Fibroblast of upper back skin (primary cell): ENCODE measurements at places on chromosomes 2 and 18.

- peak; percentile 24 for DNase-seq
Observed at GRCh38 chr2:145075454-145076062, 555.6 kb upstream of the ZEB2 start.

GRCh38 chr2:223643309-223643708 lies 41.1 kb upstream of the SCG2 start:
- no peak for DNase-seq

DNA sequence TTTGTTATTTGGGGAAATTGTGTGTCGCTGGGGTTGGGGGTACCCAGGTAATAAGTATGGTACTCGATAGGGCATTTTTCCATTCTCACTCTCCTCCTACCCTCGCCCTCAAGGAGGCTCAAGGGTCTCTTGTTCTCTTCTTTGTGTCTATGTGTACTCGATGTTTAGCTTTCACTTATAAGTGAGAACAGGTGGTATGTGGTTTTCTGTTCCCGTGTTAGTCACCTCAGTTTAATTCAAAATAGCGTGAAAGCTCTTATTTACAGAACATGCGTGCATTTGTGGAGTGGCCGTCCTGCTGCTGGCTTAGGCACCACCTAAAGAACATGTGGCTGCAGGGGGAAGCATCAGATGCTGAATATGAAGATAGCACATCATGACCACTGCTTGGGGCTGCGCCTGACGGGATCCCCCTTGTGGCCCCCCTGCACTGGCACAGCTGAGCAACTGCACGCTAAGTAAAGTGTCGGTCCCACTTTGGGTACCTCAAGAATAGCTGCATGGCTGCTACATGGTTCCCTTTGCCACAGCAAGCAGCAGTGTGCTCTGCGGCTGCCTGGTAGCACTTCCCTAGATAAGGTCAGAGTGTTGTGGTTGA lies 569.0 kb downstream of the DCDC2C start:
- no peak for DNase-seq

DNA sequence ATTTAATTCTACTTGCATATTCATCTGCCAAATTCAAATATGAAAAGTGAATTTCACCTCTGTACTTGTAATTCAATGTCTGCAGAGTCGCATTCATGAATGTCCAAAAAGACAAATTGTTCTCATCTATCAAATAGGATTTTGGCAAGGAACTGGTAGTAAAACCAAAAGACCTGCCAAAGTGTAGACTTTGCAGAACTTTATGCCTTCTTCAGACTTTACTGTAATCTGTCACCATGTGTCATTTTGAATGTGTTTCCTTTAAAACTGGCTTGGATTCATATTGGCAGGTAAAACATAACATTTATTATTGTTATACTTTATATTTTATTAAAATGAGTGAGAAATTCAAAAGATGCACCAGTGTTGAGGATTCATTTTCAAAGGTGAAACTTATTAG lies 701.9 kb upstream of the LINC00305 start:
- DNase-seq: no peak

DNA sequence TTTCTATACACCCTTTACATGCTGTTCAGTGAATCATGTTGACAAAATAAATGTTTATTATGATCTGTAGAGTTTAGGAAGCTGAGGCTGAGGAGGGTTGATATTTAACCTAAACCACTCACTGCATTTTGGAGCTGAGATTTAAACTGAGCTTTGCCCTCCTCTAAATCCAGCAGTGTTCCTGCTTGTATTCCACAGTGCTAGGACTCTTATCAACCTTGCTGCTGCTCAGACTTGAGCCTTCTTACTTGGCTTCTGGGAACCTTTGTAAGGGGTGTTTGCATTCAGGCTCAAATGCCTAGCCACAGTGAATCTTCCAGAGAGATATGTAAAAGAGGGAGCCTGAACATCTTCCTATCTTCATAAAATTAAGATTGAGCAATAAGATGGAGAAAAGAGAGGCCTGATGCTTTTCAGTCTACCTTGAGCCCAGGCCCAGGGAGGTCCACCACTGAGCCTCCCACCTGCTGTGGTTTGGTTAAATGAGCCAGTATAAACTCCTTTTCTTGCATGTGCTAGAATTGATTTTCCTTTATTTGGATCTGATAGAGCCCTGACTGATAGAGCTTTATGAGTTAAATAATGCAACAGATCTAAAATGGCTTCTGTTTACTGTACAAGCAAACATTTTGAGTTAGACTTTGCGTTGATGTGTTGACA lies 149.7 kb downstream of the GULP1 start:
- no peak for DNase-seq

DNA sequence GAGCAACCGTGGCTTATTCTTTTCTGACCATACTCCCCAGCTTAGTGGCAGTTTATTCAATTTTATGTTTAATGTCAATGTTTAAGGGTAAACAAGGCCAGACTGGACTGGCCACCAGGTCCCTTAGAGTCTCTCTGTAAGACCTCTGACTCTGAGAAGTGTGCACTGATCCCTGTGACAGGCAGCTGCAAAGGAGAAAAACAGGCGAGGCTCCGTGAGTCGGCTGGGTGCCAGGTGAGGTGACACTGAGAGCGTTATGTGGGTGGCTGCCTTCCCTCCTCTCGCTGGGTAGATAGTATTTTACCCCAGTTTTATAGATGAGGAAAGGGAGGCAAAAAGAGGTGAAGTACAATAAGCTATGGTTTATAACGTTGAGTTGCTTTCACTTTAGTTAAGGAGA lies 139.4 kb upstream of the HDAC4 start:
- DNase-seq: no peak

GRCh38 chr18:11741505-11742145 lies 52.6 kb downstream of the GNAL start:
- DNase-seq: no peak

GRCh38 chr18:13136904-13137669 lies 81.5 kb upstream of the LDLRAD4 start:
- DNase-seq: peak; percentile 11

DNA sequence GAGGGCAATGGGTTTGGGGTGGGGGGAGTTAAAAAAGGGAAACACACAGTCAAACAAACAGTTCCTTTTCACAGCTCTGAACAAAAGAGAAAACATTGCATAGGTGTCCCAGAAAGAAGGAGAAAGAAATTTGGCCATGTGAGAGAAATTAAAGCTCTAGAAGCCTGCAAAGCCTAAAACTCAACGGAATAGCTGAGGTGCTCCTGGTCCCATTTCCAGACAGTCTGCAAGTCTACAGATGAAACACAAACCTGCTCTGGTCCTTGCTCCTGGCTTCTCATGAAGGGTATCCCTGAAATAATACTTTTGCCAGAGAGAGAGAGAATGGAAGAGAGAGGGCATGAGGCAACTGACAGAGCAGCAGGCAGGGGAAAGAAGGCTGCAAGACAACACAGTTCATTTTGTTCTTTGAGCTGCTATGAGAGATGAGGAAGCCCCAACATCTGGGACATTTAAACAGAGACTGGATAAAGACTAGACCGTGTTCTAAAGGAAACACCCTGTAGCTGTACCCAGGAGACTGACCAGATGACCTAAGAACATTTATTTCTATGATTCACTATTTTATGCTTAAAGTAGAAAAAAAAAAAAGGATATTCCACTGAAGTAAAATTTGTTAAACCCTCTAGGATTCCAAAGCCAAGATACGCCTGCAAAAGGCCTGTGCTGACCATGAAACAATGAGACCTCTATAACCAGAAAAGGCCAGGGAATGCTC lies 57.3 kb upstream of the CYP26B1 start:
- peak; percentile 28 for DNase-seq

GRCh38 chr2:148545390-148546256 lies 98.9 kb upstream of the EPC2 start:
- DNase-seq: no peak

GRCh38 chr2:72992734-72993102 lies 75.4 kb downstream of the EMX1 start:
- DNase-seq: no peak

GRCh38 chr2:211611061-211611518 lies 927.5 kb downstream of the ERBB4 start:
- no peak for DNase-seq

DNA sequence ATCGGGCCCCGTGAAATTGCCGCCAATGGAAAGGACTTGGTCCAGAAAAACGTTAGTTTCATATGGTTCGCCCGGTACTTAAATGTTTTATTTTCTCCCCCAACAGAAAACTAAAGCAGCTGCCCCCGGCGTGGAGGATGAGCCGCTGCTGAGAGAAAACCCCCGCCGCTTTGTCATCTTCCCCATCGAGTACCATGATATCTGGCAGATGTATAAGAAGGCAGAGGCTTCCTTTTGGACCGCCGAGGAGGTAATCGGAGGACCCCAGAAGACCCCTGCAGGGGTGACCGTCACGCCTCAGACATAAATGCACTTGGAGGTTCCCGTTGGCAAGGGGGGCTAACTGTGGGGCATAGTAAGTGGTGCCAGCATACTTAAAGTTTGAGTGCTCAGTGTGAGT lies 742 bp downstream of the RRM2 start:
- no peak for DNase-seq

- no peak for DNase-seq
Observed at GRCh38 chr2:181850936-181851560, 40.5 kb upstream of the ITPRID2 start.

DNA sequence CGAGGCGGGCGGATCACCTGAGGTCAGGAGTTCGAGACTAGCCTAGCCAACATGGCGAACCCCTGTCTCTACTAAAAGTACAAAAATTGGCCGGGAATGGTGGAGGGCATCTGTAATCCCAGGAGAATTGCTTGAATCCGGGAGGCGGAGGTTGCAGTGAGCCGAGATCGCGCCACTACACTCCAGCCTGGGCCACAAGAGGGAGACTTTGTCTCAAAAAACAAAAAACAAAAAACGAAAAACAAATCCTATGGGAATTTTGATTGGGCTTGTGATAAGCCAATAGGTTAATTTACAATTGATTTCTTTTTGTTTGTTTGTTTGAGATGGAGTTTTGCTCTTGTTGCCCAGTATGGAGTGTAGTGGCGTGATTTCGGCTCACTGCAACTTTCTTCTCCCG lies 24.2 kb upstream of the TOGARAM2 start:
- DNase-seq: peak; percentile 32

GRCh38 chr2:120546048-120546864 lies 189.4 kb upstream of the GLI2 start:
- peak; percentile 97 for DNase-seq

GRCh38 chr2:47078541-47079482 lies 76.3 kb downstream of the STPG4 start:
- no peak for DNase-seq

DNA sequence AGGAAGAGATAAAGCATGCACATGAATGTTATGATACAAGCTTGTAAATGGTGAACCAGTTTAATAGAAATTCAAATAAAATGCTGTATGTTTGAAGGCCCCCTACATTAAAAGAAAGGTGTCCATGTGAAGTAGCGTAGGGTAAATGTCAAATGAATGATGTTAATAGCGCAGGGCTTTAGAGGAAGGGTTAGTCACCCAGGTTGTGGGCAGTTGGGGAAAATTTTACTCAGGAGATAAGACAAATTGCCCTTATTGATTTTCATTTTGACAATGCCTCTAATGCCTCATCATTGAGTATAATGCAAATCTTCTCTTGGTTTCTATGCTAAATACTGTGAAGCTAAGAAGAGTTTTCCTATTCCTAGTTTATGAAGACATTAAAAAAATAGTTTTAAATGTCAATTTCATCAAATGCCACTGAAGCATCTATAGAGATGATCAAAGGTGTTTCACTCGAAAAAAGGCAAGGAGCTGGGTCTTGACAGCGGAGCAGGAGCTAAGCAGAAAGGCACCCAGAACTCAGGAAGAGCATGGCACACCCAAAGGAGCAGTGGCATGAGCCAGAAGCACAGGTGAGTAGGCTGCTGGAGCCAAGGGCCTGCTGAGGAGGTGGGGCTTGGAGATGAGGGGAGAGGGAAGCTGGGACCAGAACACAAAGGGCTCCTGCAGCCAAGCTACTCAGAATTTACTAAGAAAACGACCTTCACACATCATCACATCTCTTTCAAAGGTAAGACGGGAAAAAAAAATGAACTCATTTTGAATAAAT lies 129.3 kb upstream of the ACKR3 start:
- DNase-seq: no peak

- peak; percentile 37 for DNase-seq
Observed at GRCh38 chr2:143819190-143819735, 690.0 kb downstream of the ARHGAP15 start.

GRCh38 chr2:10498525-10499274 lies 50.6 kb upstream of the ODC1 start:
- DNase-seq: no peak

DNA sequence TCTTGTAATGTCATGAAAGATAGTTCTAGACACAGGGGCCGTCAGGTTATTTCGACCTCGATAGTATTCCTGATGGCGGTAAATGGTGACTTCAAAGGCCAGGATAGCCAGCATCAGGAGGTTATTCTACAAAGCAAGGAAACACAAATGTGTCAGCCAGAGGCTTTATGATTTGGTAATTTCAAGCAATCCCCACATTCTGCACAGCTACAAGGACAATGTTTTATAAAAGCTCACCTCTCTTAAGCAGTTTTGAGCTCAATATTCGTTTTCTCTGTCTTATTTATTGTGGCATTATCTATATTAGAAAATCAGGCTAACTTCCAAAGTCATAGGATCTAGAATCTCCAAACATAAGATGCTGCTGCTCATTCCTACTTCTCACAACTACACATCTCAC lies 235.2 kb downstream of the NAPG start:
- DNase-seq: no peak

DNA sequence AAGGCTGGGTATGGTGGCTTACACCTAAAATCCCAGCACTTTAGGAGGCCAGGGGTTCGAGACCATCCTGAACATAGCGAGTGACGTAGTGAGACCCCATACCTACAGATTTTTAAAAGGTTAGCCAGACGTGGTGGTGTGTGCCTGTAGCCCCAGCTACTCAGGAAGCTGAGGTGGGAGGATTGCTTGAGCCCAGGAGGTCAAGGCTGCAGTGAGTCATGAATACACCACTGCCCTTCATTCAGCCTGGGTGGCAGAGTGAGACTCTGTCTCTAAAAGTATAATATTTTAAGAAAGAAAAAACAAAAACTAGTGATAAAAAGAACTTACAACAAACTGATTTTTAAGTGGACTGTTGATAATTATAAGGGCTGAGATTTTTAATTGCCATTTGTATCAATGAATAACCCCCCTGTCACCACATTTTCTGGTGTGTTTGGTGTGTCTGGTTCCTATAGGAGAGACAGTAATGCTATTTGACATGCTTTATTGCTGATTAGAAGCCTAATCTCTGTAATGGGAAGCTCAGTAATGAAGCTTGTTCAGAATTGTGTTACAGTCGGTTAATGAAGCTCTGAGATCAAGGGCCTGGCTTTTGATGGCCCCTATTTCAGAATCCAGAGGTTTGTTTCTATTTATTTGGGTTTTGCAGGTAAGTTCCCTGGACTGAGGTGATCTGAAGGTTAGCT lies 147.0 kb downstream of the NEDD4L start:
- DNase-seq: no peak

- DNase-seq: no peak
Observed at GRCh38 chr2:235126768-235127167, 175.0 kb downstream of the SH3BP4 start.

GRCh38 chr18:22981274-22982133 lies 48.4 kb downstream of the RBBP8 start:
- no peak for DNase-seq

- no peak for DNase-seq
Observed at GRCh38 chr2:215681799-215682596, 246.1 kb upstream of the FN1 start.

GRCh38 chr2:231920795-231921194 lies 5.4 kb downstream of the NPPC start:
- DNase-seq: no peak
